ENCODE measurements at places on chromosomes 1 and 21. TPM values are rescaled to one million over a fixed set of nuclear protein-coding genes. Genes with fewer than 3 reads are reported as not detected.

The FHAD1 gene
- total RNA-seq, result 1.3 TPM

The CLIC6 gene
- not detected for total RNA-seq

DNA sequence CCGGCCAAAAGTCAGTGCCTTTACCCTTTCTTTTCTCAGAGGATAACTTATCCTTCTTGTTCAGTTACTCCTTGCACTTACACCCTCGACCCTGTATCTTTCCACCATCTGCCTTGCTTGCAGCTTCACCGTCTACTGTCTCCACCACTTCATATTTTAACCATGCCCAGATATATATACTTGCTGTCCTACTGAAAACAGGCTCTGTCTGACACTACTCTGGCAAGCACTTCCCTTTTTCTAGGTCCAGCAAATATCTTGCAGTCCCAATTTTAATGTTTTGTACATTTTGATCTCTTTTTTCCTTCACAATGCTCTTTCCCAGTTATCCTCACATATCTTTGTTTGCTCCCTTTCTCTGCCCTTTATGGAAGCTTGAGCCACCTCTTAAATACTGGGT is 308.6 kb downstream of the TPR start:
- no peak overlapping the region for H3K27ac ChIP-seq
- no peak for DNase-seq
- H3K36me3 ChIP-seq, result no peaks in the 10 kb centered on the region
- no peaks in the 10 kb centered on the region for H3K27me3 ChIP-seq
- H3K4me1 ChIP-seq, result 0 out of 3 replicates have a peak, but pooled peaks cover 3% of the 10 kb centered on the region
- no peak overlapping the region for H3K4me3 ChIP-seq

GRCh38 chr1:53396573-53397268 is 62.5 kb upstream of the DMRTB1 start:
- H3K36me3 ChIP-seq, result no peaks in the 10 kb centered on the region
- DNase-seq, result no peak
- peaks cover 24% of the 10 kb centered on the region for H3K27me3 ChIP-seq
- H3K4me3 ChIP-seq, result no peak overlapping the region

GRCh38 chr1:32755098-32755809 is 52.7 kb upstream of the SYNC start:
- no peak for DNase-seq
- H3K27ac ChIP-seq, result peak overlapping the region; percentile 82
- no peaks in the 10 kb centered on the region for H3K27me3 ChIP-seq
- H3K4me1 ChIP-seq, result peaks cover 71% of the 10 kb centered on the region
- peak overlapping the region; percentile 61 for H3K4me3 ChIP-seq
- H3K36me3 ChIP-seq, result peaks cover 11% of the 10 kb centered on the region

- H3K27me3 ChIP-seq, result peaks cover 44% of the 10 kb centered on the region
- peaks cover 9% of the 10 kb centered on the region for H3K4me1 ChIP-seq
- H3K36me3 ChIP-seq, result no peaks in the 10 kb centered on the region
- peak; percentile 47 for DNase-seq
These were observed 651 bp downstream of the ZBTB8A start for GRCh38 chr1:32539584-32540571.
